ENCODE measurements at places on chromosomes 5 and 9. TPM values are rescaled to one million over a fixed set of nuclear protein-coding genes. Genes with fewer than 3 reads are reported as not detected.

Gene FAXDC2
- 4.6 TPM for total RNA-seq

Gene DRD1
- not detected for total RNA-seq

Gene SLC23A1
- total RNA-seq = not detected

Gene SLC34A3
- not detected for total RNA-seq

Gene TRIM36
- 10.1 TPM for total RNA-seq

- H3K4me1 ChIP-seq = no peaks in the 10 kb centered on the region
- H3K36me3 ChIP-seq = peaks cover 16% of the 10 kb centered on the region
- H3K4me3 ChIP-seq = no peak overlapping the region
- H3K27me3 ChIP-seq = no peaks in the 10 kb centered on the region
- no peak for DNase-seq
These were observed 18.1 kb downstream of the KDM3B start for GRCh38 chr5:138370537-138370936.

DNA sequence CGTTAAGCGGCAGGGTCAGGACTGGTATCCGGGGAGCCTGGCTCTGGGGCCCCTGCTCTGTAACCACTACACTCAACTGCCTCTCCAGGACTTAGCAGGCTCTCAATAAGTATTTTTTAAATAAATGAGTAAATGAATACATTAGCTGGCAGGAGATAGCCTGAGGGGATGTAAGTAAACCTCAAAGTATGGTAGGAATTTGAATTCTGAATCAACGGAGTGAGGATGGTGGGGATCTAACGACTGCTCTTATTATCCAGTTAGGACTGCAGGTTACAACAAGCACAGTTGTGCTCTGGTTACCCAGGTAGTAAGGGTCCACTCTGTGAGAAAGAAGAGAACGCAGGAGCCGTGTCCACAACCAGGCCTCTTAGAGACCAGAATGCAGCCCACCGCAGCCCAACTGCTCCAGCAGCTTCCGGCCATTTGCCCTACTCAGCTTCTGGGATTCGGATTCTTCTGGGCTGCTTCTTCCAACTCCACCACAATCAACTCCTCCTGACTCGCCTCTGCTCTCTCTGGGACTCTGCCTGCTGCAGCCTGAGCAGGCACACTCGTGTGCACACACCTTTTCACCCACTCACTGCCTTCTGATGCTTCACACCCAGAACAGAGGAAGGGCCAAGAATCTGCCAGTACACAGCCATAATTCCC is 52.6 kb downstream of the MED27 start:
- peaks cover 38% of the 10 kb centered on the region for H3K4me1 ChIP-seq
- peak; percentile 74 for DNase-seq
- H3K27me3 ChIP-seq = no peaks in the 10 kb centered on the region
- H3K36me3 ChIP-seq = no peaks in the 10 kb centered on the region

- peaks cover 13% of the 10 kb centered on the region for H3K4me1 ChIP-seq
- no peak overlapping the region for H3K27ac ChIP-seq
- H3K36me3 ChIP-seq = no peaks in the 10 kb centered on the region
- DNase-seq = no peak
- no peak overlapping the region for H3K4me3 ChIP-seq
These were observed 26.0 kb upstream of the TTLL11 start for GRCh38 chr9:122119166-122119521.

- H3K4me1 ChIP-seq = no peaks in the 10 kb centered on the region
- H3K27ac ChIP-seq = no peak overlapping the region
- peak; percentile 90 for DNase-seq
- no peaks in the 10 kb centered on the region for H3K27me3 ChIP-seq
- H3K4me3 ChIP-seq = peak overlapping the region; percentile 52
- no peaks in the 10 kb centered on the region for H3K36me3 ChIP-seq
These were observed 5.4 kb upstream of the LCN15 start for GRCh38 chr9:136769710-136770191.

GRCh38 chr5:170159101-170159698 is 53.5 kb downstream of the FOXI1 start:
- no peak overlapping the region for H3K4me3 ChIP-seq
- no peaks in the 10 kb centered on the region for H3K27me3 ChIP-seq
- no peaks in the 10 kb centered on the region for H3K36me3 ChIP-seq
- DNase-seq = no peak

DNA sequence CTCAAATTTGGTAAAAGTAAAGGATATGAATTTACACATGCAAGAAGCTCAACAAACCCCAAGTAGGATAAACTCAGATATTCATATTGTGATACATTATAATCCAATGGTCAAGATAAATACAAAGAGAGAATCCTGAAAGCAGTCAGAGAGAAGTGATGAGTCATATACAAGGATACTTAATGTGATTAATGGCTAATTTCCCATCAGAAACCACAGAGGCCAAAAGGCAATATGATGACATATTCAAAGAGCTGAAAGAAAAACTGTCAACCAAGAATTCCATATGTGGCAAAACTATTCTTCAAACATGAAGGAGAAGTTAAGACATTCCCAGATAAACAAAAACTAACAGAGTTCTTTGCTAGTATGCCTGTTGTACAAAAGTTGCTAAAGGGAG is 19.5 kb upstream of the IRF1 start:
- DNase-seq = no peak
- H3K4me1 ChIP-seq = no peaks in the 10 kb centered on the region
- no peaks in the 10 kb centered on the region for H3K36me3 ChIP-seq
- H3K4me3 ChIP-seq = no peak overlapping the region
- H3K27me3 ChIP-seq = no peaks in the 10 kb centered on the region

- H3K36me3 ChIP-seq = no peaks in the 10 kb centered on the region
- no peaks in the 10 kb centered on the region for H3K4me1 ChIP-seq
- DNase-seq = no peak
- no peak overlapping the region for H3K27ac ChIP-seq
- H3K27me3 ChIP-seq = no peaks in the 10 kb centered on the region
- H3K4me3 ChIP-seq = no peak overlapping the region
These were observed 61.2 kb downstream of the FYB1 start for GRCh38 chr5:39158127-39158593.

DNA sequence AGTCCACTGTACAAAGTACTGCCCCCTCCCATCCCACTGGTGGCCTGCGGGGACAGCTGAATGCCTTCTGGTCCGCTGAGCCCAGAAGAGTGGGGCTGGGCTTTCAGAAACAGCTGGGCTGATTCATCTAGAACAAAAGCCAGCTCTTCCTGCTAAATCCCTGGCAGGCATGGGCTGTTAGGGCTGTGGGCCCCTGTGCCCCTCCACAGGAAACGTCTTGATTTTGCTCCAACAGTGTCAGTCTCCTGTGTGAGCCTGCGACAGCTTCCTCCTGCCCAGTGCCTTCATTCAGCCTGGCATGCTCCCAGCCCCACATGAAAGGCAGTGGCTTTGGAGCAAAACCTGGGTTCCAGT is 6.9 kb upstream of the GSN start:
- peaks cover 23% of the 10 kb centered on the region for H3K27me3 ChIP-seq
- no peak overlapping the region for H3K4me3 ChIP-seq
- peak; percentile 46 for DNase-seq
- H3K27ac ChIP-seq = no peak overlapping the region
- no peaks in the 10 kb centered on the region for H3K36me3 ChIP-seq

GRCh38 chr9:34145165-34145564 is 18.7 kb upstream of the DCAF12 start:
- no peak overlapping the region for H3K27ac ChIP-seq
- H3K36me3 ChIP-seq = no peaks in the 10 kb centered on the region
- no peaks in the 10 kb centered on the region for H3K4me1 ChIP-seq

- H3K27me3 ChIP-seq = no peaks in the 10 kb centered on the region
- H3K36me3 ChIP-seq = no peaks in the 10 kb centered on the region
- H3K27ac ChIP-seq = no peak overlapping the region
- H3K4me3 ChIP-seq = no peak overlapping the region
These were observed 47.7 kb downstream of the ATG10 start for GRCh38 chr5:82019342-82020138.

DNA sequence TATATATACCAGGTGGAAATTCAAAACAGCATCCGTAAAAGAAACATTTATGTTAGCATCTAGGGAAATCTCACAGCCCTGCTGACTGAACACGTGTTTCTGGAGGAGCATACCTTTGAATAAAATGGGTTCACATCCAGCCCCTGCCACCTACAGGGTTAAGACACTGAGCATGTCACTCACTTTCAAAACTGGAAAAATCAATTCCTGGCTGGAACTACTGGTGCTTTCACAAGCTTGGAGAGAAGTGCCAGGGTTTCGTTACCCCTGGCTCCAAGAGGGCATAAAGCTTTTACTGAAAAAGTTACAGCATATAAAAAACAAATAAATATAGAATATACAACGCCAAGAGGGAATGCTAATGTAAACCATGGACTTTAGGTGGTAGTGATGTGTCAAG is 48.0 kb downstream of the SERINC5 start:
- no peaks in the 10 kb centered on the region for H3K27me3 ChIP-seq
- no peak overlapping the region for H3K4me3 ChIP-seq
- no peak for DNase-seq
- H3K27ac ChIP-seq = no peak overlapping the region

DNA sequence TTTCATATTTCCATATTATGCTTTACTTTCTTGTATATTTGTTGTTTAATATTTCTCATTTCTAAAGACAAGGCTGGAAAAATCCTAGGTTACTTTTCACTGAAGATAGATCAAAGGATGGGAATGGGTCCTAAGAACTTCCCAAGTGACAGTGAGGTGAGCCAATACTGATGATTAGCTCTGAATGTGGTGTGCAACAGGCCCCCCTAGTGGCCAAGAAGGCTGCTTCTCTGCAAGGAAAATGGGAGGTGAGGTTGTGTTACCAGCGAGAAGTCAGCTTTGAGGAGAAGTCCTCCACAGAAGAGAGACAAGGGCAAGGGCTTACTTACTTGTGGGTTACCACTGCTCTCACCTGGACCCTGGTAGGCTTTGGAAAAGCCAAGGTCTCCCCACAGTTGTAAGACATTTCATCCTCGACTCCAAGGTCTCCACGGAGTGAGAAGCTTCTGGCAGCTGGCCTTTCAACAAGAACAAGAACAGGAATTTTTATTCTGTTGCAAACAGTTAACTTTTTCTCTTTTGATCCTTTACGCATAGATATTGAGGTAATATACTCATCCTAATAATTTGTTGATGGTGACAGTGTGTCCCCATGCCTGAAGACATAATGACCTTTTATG is 69.9 kb downstream of the MAMDC2 start:
- H3K27me3 ChIP-seq = no peaks in the 10 kb centered on the region
- H3K27ac ChIP-seq = peak overlapping the region; percentile 92
- DNase-seq = peak; percentile 82
- no peaks in the 10 kb centered on the region for H3K36me3 ChIP-seq

DNA sequence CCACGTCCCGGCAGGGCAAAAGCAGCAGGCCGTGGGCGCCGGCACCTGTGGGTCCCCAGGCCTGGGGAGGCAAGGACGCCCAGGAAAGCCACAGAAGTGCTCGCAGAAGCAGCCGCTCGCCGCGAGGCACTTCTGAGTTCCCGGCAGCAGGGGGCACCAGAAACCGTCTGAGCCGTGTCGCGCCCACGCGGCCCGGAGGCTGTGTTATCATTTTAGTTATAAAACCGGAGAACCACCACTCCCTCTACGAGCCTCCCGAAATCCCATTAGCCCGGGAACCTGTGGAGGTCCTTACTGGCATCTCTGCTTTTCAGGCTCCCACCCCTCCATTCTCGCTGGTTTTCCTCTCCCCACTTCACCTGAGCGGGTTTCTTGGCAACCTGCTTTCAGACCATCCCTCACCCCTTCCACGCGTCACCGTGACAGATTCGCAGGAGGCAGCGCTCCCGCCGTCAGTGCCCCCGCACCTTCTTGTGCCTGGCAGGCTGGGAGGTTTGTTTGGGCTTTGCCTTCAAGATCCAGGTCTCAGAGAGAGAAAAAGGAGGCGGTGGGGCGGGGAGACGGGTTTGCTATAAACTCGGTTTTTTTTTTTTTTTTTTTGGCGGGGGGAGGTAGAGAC is 2.3 kb downstream of the GDNF start:
- peak overlapping the region; percentile 65 for H3K4me3 ChIP-seq
- H3K27ac ChIP-seq = no peak overlapping the region
- peaks cover 58% of the 10 kb centered on the region for H3K4me1 ChIP-seq
- peak; percentile 65 for DNase-seq
- peaks cover 100% of the 10 kb centered on the region for H3K27me3 ChIP-seq
- H3K36me3 ChIP-seq = no peaks in the 10 kb centered on the region

DNA sequence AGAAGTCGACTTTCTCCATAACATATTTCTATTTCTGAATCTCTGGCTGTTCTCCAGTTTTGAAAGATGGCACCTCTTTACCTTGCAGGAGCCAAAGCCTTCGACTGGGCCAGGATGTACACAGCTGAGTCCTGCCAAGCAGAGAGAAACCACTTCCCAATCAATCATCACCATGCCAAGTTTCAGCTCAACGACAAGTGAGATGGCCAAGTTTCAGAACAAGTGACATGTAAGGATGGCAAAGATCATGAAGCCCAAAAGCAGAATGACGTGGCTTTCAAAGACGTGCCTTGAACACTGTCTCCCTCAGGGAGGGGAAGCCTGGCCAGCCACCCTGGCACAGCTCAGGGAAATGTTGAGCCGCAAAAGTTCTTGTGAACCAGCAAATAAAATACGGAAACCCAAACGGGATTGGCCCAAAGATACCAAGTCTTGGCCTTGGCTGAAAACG is 17.7 kb downstream of the STK10 start:
- no peaks in the 10 kb centered on the region for H3K36me3 ChIP-seq
- no peaks in the 10 kb centered on the region for H3K27me3 ChIP-seq
- no peak overlapping the region for H3K27ac ChIP-seq
- peaks cover 11% of the 10 kb centered on the region for H3K4me1 ChIP-seq

DNA sequence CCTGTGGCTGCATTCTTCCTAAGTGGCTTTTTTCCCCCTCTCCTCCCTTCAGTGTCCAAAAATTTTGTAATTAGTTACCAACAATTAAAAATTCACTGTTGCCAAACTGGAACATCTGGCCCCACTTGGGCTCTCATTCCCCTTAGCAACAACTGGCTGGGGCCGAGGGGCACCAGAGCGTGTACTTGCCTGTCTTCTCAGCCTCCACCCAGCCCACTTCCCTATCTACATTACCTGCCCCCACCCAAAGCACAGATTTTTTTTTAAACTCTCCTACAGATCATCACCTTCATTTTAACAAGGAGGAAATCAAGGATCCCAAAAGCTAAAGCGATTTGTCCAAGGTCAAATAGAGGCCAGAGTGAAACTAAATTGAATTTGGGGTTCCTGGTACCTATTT is 278.8 kb downstream of the EBF1 start:
- no peaks in the 10 kb centered on the region for H3K27me3 ChIP-seq
- peaks cover 19% of the 10 kb centered on the region for H3K4me1 ChIP-seq
- no peak for DNase-seq

DNA sequence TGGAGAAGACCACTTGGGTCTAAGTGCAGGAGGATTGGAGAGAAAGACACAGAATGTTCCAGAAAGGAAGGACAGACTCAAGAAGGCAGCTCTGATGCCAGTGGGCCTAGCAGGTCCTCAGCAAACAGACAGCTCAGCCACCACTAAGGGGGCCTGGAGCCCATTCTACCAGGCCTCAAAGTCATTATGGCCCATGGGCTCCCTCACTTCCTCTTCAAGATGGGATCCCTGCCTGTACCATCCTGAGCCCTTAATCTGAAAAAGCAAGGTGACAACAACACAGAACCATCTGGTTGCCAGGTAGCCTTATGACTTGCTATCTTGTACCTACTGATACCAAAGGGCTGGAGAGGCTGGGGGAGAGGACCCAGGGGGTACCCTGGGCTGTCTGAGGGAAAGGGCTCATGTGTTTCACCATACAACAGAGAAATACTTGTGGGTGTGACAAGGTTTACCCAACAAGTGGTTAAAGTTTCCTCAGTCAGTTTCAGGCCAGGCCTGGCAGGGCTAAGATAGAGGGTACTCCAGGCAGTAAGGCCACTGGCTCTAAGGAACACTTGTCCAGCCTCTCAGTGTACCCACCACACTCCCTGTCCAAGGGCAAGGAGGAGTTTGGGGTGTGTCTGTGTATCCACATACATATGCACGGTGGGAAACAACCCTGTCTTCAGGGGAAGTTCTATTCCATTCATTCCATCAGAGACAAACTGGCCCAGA is 30.7 kb downstream of the TCF7 start:
- peaks cover 6% of the 10 kb centered on the region for H3K36me3 ChIP-seq
- no peak overlapping the region for H3K4me3 ChIP-seq
- DNase-seq = no peak
- no peaks in the 10 kb centered on the region for H3K27me3 ChIP-seq
